Activated CD4-positive, alpha-beta T cell treated with anti-CD3 and anti-CD28 coated beads, Interleukin-2, amount 10 ng/mL, durations not matched to agents 24 days and 14 days (primary cell): ENCODE measurements at places on chromosomes 3 and 15. TPM values are rescaled to one million over a fixed set of nuclear protein-coding genes. Genes with fewer than 3 reads are reported as not detected.

The TUSC7 gene
- not detected in 2 replicates for total RNA-seq

DNA sequence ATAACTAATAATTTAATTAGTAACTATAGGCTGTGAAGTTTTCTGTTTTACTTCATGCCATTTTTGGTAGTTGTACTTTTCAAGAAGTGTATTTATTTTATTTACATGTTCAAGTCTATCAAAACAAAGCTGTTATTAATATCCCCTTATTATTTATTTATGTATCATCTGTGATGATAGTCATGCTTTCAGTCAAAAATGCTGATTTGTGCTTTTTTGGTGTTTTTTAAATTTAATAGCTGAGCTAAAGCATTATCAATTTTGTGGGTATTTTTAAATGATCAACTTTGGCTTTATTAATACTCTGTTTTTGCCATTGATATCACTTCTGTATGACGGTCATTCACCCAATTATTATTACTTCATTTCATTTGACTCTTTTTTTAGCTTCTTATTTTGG is 1229.2 kb upstream of the CADM2 start:
- DNase-seq, result no peak

- DNase-seq, result no peak
Measured at GRCh38 chr15:52733088-52733487, 53.9 kb upstream of the ATOSA start.

The TEX9 gene
- total RNA-seq, result 0.35 and 1.6 TPM in 2 replicates

GRCh38 chr15:39919748-39920509 is at the start of gene GPR176:
Gene GPR176 (minus strand): TSS chr15:39920266. CDS start chr15:39920026, 240 bp downstream.
- DNase-seq, result peak; percentile 79

DNA sequence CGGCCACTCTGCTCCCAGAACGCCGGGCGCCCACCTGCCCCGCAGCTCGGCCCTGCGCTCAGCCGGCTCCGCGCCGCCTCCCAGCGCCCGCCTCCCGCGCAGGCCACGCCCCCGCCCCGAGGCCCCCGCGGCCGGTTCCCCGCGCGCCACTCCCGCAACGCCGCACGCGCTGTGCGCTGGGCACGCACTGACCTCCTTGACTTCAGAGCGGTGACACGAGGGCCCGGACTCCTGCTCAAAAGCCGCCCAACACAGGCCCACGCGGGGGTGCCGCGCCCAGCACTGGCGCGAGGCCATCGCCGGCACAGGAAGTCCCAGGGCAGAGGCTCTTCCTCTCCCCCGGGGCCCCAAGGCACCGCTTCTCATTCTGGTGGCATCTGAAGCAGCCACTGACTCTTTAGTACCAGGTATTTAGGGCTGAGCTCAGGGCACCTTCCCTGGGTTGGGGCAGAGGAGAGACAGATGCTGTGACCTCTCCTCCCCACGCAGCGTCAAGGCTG is 12.4 kb downstream of the TNK2 start:
- DNase-seq, result peak; percentile 93

GRCh38 chr3:147355084-147355752 is 51.1 kb downstream of the ZIC4 start:
- no peak for DNase-seq

DNA sequence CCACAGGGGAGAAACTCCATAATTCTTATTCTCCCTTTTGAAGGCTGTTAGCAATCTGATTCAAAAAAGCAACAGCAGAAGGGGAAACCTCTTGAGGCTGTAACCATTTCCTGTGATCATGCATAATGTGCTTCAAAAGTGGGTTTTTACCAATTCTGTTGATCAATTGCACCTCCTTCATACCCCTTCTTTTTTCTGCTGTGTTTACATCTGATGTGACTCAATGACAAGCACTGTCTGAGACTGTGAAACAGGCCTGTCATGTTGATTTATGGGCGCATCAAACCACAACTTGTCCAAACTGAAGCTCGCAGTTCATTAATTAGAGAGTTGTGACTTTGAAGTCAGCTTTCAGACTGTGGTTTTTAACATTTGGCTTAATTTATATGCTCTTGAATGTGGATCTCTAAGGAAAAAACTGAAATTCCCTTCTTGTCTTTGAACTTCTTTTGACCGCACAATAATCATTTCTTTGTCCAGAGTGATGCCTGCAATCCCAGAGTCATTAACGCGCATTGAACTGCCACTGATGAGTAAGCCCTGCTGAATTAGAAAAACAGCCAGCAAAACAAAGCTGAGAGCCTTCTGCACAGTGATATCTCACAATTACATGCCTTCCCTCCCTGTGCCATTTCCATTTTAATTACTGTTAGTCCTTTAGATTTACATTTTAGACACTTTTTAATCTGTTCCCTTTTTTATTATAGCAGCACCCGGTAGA is 532.8 kb downstream of the FOXP1 start:
- peak; percentile 79 for DNase-seq

The KBTBD13 gene
- total RNA-seq, result not detected in 2 replicates

The VPS39 gene
- total RNA-seq, result 58.0 TPM in 2 replicates
